A172 (cell line): ENCODE measurements at places on chromosomes 6 and 20. TPM values are rescaled to one million over a fixed set of nuclear protein-coding genes. Genes with fewer than 3 reads are reported as not detected.

Gene EMILIN3
- not detected in 2 replicates for total RNA-seq

- DNase-seq: no peak
Measured at GRCh38 chr20:54745780-54746179, 270.4 kb downstream of the DOK5 start.

Gene INSM1
- total RNA-seq: not detected in 2 replicates

- DNase-seq: no peak
Measured at GRCh38 chr20:17109307-17109706, 117.5 kb upstream of the PCSK2 start.

DNA sequence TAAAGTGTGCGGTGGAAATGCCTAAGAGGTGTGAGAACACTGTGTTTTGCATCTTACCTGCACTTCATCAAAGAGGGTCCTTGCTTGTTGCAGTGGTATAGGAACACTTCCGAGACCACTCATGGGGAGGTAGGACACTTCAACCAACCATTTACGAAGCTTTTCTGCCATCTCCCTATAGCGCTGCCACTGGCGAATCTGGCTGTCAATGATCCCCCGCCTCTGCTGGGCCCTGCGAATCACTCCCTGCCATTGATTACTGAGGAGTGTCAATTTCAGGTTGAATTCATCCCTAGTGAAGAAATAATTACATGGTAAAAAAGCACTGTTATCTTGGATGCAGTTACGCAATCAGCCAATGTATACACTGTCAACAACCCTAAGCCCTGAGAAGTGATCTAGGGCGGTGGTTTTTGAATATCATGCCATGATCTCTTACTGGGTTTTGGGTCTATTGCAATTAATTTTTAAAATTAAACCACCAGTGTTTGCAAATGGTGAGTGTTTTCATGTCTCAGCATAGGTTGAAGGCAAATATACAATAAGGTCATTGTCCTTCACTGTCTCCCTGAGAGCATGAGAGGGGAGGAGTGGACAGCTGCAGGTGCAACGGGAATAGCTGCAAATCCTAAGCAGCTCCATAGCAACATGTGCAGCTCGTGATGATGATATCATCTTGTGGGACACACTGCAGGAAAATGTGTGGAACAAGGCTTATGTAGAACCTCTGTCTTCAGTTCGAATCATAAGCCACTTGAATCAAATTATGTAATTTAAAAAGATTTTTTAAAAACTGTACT, 400.6 kb downstream of the ESR1 start:
- DNase-seq: no peak

- DNase-seq: no peak
Measured at GRCh38 chr6:56043761-56044160, 168.4 kb upstream of the BMP5 start.

GRCh38 chr20:31875671-31876070, 5.2 kb downstream of the TTLL9 start:
- no peak for DNase-seq

DNA sequence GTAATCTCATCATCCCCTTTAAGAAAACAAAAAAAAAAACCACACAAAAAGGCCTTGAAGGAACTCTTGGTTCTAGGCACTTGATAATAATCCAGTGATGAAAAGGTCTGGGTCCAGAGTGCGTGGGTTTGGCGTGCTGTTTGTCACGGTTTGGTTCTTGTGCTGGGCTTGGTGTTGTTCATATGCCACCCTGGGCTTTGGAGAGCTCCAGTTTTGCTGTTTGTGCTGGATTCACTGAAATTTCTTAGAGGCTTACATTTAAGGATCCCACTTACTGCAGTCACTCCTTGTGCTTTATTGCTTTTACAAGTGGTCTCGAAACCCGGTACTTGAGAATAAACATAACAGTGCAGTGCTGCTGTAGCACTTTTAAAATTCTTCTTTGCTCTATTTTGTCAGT, 68.8 kb upstream of the XRN2 start:
- DNase-seq: no peak

Gene LHFPL5
- total RNA-seq: not detected in 2 replicates

DNA sequence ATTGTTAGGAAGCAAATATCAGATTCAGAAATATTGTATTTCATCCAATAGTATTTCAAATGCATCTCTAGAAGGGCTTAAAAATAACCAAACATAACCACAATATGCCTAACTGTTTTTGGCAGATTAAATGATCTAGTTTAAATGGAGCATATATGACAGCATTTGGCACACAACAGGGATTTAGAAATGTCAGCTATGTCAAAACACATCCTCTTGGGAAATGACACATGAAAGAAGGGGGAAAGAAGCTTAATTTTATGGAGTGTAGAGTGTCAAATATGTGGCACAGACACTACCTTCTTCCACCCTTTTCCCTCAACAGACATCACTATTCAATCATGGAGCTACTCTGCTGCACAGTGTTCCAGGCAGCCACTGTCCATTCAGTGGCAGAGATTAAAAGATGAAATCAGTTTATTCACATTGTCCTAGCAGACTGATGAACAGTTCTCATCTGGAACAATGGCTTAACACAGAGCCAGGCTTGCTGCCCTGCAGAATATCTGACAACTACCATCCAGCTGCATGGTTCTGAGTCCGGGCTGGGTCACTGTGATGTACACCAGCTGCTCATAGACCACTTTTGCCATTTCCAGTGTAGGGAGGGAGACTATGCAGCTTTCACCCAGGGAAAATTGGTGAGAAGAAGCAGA, 349.8 kb downstream of the DHX35 start:
- no peak for DNase-seq

DNA sequence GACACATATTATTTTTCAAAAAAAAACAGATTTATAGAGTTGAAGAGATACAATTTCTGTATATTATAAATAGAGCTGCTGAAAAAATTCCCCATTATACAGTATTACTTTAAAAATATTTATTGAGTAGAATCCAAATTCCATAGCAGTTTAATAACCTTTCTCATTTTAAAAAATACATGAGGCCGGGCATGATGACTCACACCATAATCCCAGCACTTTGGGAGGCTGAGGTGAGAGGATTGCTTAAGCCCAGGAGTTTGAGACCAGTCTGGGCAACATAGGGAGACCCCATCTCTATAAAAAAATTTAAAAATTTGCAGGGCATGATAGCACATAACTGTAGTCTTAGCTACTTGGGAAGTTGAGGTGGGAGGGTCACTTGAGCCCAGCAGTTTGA, 13.0 kb downstream of the ATRN start:
- peak; percentile 15 for DNase-seq

DNA sequence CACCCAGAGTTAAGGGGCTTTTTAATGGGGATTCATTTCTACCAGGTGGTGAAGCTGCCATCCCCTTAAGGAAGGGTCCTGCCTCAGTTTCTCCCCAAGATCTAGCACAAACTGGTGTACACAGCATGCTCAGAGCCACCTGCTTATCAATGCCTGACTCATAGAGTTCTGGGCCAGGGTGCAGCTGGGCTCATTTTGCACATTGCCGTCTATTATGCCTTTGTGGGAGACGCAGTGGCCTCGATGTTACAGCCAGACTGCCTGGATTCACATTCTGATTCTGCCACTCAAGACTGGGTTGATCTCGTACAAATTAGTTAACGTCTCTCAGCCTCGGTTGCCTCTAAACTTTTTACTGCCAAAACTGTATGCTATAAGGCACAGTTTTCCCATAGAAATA, 365.7 kb downstream of the ZFAND3 start:
- DNase-seq: no peak

GRCh38 chr6:53300656-53301551, 47.8 kb downstream of the ELOVL5 start:
- peak; percentile 86 for DNase-seq

Gene SYCP2L
- 0.07 and 0.57 TPM in 2 replicates for total RNA-seq

Gene CDSN
- not detected in 2 replicates for total RNA-seq

DNA sequence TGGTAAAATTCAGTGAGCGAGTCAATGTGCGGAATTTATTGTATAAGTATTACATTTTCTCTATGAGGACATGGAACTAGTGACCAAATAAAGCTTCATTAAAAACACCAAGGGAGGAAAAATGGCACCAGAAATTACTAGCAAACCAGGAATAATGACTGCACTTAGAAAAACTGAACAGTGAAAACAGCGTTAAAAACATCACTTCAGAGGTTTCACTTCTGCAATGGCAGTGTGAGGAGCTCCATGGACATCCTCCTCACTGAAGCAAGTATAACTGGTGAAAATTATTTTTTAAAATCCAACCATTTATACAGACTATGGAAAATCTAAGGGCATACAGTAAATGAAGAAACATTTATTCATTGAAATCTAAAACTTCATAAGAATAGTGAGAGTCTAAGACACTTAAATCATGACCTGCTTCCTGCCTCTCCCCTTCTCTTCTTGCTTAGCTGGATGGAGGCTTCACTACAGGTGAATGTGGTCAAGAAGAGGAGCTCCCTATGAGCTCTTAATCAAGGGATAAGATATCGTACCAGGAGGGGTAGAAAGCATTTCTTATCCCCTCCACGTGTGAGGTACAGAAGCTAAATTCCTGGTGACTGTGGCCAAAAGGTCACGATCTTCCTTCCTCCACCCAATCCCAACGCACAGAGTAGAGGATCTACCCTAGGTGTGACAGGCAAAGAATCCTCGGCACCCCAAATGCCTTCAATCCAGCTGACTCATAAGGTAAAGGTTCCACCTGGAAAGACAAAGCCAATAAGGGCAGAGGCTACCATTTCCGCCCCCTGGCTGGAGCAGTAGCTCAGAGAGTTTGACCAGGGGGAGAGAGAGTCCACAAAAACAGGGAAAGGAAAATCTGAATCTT, 12.3 kb upstream of the ASF1A start:
- no peak for DNase-seq

GRCh38 chr20:3797592-3798372, 1.7 kb downstream of the CDC25B start:
- peak; percentile 46 for DNase-seq

DNA sequence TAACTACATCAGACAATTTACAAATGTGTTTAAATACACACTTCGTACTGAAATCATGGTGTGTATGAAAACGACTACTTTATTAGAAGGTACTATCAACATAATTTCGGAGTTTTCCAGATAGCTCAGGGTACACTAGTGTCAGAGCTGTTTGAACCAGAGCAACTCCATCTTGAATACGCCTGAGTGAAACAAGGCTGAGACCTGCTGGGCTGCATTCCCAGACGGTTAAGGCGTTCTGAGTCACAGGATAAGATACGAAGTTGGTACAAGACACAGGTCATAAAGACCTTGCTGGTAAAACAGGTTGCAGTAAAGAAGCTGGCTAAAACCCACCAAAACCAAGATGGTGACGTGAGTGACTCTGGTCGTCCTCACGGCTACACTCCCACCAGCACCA, 167.6 kb downstream of the THBS2 start:
- no peak for DNase-seq

Gene HLA-F
- 8.2 and 13.3 TPM in 2 replicates for total RNA-seq

DNA sequence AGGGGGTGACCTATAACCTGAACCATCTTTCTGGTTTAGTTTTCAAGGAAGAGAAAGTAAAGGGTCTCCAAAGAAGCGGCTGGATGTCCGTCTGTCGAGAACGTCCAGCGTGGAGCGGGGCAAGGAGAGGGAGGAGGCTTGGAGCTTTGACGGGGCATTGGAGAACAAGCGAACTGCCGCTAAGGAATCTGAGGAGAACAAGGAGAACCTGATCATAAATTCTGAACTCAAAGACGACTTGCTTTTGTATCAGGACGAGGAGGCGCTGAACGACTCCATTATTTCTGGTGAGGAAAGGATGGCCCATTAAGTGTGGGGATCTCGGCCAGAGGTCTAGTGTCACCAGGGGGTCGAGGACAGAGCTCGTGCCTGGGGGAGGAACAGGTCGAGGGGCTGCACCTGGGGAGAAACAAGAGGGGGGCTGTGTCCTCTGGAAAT, 159.2 kb downstream of the SYCP2 start:
- no peak for DNase-seq

Gene FRS3
- 0.72 and 0.81 TPM in 2 replicates for total RNA-seq

DNA sequence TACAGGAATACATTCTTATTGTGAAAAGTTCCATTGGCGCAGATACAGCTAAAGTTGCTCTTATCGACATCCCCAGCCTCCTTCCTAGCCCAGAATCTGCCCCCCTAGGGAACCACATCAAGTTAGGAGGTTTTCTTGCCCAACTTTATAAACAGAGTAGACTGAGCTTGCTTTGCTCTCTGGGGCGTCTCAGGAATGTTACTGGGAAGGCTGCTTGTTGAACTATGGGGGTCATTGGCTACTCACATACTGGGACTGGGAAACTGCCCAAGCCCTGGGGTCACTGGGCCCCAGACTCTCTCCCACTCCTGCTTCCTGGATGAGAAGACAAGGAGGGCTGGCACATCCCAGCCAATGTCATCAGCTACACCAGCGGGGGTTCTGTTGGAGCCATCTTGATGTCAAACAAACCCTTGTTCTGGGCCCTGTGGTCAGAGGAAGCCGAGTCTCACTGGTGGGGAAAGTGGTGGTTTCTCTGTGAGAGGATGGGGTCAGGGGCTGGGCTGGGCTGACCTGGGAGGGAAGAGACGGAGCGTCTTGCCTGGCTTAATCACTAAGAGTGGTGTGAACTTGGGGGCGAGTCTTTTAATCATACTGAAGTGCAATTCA, 26.0 kb downstream of the BPIFB4 start:
- no peak for DNase-seq

- DNase-seq: no peak
Measured at GRCh38 chr20:1376408-1377270, 16.2 kb downstream of the FKBP1A start.

DNA sequence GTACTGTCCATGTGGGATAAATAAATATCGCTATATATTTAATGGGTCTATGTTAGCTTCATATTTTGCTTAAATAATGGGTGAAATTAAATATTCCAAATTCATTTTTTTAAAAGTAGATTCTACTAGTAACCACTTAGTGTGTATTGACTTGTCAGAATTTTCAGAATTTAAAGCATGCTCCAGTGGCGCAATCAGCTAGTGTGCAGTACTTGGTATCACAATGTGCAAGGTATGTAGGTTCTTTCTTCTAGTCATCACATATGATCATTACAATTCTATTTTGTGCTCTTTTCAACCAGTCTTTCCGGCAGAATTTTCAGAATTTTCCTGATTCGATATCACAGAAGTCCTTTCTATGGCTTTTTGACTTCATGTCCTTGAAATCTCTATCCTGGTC, 32.6 kb downstream of the PDE7B start:
- no peak for DNase-seq

GRCh38 chr6:139680819-139681218, 306.4 kb upstream of the CITED2 start:
- no peak for DNase-seq

DNA sequence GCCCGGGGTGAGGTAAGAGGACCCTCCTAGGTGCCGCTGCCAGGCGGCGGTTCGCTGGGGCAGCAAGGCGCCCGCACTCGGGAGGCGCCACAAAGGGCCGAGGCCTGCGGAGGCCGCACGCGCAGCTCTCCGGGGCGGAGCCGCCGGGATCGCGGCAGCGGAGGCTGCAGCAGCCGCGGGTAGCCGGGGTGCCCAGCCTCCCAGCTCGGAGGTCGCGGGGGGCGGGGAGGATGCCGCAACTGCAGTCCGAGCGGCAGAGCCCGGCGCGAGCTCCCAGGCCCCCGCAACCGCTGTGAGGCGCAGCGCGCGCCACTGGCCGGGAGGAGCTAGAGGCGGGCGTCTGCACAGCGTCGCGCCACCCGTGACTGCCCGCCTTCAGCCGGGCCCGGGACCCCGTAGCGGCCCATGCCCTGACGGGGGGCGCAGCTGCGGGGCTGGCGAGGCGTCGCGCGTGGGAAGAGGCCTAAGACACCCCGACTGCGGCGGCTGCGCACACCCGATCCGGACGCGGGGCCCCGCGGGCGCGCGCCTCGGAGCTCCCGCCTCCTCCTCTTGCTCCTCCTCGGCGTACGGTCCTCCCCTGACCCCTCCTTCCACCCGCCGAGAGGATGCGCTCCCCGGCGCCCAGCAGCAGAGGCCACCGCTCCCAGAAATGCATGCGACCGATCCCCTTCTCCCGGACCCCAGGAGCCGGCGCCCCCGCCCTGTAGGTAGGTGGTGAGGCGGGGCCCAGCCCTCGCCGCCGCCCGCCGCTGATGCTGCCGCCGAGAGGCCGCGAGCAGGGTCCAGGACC, at the start of gene NCOA7:
Gene NCOA7, plus strand, starts transcription at position 603 of the 793 bp plus-strand sequence. CDS start 24,395 bp downstream, outside the sequence.
- peak; percentile 54 for DNase-seq
